ENCODE measurements at places on chromosomes 12 and 14.

GRCh38 chr12:113612793-113613192, 141.1 kb upstream of the LHX5 start:
- DNase-seq: no peak

DNA sequence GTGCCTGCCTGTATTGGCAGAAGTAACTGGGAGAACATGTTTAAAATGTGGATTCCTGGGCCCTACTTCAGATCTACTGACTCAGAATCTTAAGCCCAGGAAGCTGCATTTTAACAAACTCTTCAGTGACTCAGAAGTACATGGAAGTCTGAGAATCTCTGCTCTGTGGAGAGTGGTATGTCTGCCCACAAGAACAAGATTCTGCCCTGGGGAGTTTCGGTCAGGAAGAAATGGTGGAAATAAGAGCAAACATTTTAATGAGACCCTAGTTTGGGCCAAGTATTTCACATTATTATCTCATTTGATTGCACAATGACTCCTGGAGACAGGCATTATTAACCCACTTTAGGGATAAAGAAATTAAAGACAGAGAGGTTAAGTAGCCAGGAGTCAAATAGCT, 8.2 kb downstream of the ALDH1L2 start:
- no peak for DNase-seq

DNA sequence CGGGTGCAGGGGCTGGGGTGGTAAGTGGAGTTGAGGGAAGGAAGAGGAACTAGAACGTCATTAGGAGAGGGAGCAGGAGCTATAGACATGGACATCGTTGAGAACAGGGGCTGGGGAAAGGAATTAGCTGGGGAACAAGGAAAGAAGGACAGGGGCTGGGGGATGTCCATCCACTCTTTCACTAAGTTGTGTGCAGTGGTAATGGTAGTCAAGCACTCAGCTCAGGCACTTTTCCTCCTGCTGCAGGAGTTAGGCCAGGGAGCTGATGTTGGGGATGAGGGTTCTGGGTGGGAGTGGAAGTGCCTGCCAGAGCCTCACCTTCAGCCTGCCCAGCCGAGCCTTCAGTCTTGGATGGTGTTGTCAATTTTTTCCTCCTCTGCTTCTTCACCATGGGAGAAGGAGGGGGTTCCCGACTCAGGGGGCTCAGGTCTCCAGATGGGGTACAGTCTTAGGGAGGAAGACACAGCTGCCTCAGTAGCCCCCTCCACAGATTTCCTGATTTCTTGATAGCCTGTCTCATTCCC, 9.2 kb downstream of the AGAP2 start:
- DNase-seq: no peak

DNA sequence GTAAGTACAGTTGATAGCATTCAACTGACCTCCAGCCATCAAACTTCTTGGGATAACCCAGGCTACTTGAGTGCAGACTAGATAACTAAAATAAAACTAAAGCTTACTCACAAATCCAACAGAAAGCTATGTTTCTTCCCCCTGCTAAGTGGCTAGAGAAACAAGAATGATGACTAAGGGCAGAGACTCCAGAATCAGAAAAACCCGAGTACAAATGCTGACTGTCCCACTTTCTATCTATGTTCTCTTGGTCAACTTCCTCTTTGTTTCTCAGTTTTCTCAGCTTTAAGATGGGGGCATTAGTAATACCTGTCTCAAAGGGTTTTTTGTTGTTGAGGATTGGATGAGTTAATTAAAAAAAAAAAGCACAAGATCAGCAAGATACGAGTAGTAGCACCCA, 6.1 kb upstream of the NUAK1 start:
- DNase-seq: no peak

All from NCI-H1417 (cell line).